Stimulated activated CD8-positive, alpha-beta memory T cell treated with anti-CD3 and anti-CD28 coated beads, Interleukin-15, amount 100 ng/mL, for 4 hours (primary cell): ENCODE measurements at places on chromosomes 16 and 17.

GRCh38 chr17:17129466-17129865 is 76.7 kb downstream of the PLD6 start:
- no peak for DNase-seq

- DNase-seq: no peak
Observed at GRCh38 chr16:67068212-67068753, 39.3 kb downstream of the CBFB start.

DNA sequence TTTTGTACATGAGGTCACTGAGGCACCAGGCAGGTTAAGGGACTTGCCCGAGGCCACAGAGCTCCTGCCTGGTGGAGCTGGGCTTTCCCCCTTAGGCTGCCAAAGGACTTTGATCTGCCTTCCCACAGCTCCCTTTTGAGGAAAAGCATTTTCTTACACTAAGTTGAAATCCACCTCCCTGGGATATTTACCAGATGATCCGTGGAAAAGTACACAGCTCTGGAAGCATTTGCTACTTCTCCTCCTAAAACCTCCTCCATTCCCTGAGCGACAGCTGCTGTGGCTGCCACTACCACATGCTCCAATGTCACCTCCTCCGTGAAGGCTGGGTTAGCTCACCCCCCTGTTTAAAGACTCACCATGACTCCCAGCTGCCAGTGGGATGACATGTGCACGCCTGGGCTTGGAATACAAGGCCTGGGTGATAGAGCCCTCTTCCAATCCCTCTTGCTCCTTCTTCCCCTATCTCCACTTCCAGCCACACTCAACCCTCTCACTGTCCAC is 1.2 kb upstream of the MPRIP start:
- no peak for DNase-seq

DNA sequence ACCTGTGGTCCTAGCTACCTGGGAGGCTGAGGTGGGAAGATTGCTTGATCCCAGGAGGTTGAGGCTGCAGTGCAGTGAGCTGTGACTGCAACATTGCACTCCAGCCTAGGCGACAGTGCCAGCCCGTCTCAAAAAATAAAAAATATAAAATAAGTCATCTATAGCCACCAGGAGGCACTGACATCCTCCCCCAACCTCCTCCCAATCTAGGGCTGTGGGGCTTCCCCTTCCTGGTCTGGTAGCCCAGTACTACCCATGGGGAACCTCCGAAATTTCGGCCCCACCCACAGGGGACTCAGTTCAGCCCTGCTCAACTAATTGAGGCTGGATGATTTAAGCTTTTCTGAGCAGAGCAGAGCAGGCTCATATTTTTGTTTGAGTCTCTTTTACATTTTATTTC is 3.2 kb downstream of the ZSCAN10 start:
- no peak for DNase-seq

DNA sequence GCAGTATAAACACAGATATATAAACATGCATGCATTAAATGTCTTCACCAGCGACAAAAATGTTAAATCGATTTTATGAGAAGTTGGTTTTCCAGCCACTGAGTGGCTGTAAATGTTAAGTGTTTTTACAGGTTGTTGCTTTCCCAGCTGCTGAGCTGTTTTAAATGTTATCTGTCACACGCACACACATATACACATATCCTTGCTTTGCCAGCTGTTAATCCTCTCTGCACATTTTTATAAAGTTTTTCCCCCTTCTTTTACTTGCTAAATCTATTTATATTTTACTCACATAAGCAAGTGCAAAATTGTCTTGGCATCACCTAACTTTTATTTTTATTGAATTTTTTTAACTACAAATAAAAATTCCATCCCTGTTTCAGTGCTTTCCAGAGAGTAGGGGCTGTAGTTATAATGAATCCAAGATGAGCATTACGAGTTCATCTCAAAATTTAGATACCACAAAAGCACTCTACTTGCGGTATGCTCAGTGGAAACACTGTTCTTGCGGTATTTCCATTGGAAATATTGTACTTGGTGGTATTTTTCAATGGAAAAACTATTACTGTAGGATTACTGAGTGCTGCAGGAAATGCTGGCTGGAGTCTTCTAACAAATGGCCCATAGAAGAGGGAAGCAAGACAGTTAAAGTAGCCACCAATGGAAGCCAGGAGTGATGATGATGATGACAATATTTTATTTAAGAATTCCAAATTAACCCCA is 124.9 kb upstream of the KCNJ16 start:
- no peak for DNase-seq

- no peak for DNase-seq
Observed at GRCh38 chr16:3904875-3905274, 24.4 kb upstream of the CREBBP start.

GRCh38 chr17:74671031-74671771 is 41.5 kb downstream of the CD300LF start:
- DNase-seq: peak; percentile 12

GRCh38 chr17:27601069-27601974 is 29.7 kb upstream of the LGALS9 start:
- peak; percentile 74 for DNase-seq

GRCh38 chr17:76125391-76125675 is 15.7 kb downstream of the FOXJ1 start:
- DNase-seq: no peak

- no peak for DNase-seq
Observed at GRCh38 chr17:11302401-11303186, 61.6 kb downstream of the SHISA6 start.

- no peak for DNase-seq
Observed at GRCh38 chr17:46030752-46031151, 31.7 kb downstream of the STH start.

DNA sequence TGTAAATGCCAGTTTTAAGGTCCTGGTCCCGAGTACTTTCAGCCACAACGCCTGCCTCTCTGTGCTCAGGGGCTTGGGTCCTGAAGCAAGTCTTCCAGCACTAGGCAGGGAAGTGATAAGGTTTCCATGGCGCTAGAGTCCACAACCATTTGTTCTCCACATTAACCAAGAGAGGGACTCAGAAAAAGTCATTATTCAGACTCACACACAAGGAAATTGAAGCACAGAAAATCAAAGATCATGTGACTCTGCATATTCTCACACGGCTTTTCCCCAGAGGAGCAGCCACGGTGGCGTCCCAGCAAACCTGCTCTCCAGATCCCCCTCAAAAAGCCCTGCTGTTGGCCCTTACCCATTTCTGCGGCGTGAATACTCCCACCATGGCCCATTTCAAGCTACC is 9.7 kb downstream of the ENPP7 start:
- no peak for DNase-seq

- DNase-seq: no peak
Observed at GRCh38 chr17:51590071-51590656, 329.8 kb downstream of the UTP18 start.

DNA sequence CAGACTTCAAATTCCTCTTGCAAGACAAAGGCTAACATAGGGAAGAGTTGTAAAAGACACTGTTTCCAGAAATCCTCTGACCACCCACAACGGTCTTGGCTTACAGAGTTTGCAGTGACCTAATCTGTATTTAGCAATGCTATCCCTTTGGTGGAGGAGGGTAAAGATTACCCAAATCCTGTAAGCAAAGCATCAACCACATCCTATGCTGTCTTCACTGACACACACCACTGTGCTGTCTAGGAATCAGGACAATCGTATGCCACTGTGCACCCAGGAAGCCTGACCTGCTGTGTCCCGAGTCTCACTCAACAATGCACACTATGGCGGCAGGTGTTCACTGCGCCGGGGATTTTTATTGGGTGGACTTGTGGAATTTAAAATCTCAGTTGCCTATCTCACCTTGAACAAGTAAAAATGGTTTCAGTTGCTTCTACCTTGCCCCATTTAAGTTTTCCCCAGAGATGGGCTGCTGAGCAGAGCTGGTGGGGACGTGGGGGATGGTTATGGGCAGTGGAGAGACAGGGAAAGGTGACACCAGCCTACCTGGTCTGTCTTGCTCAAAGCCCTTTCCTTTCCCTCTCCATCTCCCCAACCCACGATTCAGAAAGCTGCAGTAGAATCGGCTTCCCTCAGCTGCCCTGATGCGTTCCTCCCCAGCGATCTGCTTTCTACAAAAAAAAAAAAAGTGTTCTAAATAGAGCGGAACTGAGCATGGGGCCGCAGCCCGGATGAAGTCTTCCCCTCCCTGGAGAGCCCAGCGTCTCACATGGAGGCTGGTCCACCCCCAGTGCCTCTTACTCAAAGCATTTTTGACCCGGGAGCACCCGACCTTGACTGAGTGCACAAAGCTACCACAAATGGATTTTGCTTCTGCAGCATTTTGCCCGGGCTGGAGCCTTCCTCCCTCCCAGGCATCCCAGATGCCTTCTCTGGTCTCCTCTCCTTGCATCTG is 271.5 kb downstream of the SOX9 start:
- no peak for DNase-seq

DNA sequence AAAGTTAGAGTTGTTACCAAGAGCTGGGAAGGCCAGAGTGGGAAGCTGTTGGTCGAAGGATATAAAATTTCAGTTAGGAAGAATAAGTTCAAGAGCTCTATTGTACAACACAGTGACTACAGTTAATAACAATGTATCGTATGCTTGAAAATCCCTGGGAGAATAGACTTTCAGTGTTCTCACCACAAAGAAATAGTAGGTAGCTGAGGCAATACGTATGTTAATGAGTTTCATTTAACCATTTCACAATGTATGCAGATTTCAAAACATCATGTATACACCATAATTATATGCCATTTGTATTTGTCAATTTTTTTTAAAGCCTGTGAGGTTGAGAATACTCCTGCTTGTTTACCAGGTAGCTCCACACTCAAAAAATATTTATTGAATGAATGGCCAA is 41.5 kb upstream of the MYOCD start:
- DNase-seq: no peak

DNA sequence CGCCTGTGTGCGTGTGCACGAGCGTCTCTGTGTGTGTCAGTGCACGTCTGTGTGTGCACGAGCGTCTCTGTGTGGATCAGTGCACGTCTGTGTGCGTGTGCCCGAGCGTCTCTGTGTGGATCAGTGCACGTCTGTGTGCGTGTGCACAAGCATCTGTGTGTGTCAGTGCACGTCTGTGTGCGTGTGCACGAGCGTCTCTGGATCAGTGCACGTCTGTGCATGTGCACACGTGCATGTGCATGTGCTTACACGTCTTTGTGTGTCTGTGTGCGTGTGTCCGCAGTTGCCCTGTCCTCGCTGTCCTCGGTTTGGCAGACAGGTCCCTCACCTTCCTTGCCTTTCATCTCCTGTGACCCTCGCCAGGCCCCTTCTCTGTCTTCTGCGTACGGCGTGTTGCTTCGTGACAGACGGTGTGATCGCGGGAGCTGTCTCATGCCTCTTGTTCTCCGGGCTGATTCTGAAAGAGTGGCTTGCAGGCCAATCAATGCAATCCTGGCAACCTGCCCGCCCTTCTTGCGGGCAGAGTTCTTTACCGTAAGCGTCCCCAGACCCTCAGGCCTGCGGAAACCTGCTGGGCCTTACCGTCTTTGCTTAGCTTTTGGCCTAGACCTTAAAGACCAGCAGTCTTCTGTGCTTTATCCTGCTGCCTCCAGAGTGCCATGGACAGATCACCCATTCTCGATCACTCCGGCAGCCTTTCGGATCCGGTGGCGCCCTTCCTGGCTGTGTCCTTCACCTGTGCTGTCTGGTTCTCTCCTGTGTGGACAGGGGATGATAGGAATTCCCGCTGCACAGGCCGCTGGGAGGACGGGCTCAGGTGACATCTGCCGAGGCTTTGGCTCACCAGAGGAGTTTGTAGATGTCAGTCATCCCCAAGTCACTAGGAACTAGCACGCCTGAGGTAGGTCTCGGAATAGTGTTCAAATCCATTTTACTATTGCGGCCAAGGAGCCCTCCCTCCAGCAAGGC is 18.5 kb downstream of the MLYCD start:
- no peak for DNase-seq

GRCh38 chr16:31711344-31711845 is 162.2 kb upstream of the ZNF267 start:
- DNase-seq: no peak

GRCh38 chr16:53453928-53454327 is 19.7 kb downstream of the RBL2 start:
- no peak for DNase-seq

DNA sequence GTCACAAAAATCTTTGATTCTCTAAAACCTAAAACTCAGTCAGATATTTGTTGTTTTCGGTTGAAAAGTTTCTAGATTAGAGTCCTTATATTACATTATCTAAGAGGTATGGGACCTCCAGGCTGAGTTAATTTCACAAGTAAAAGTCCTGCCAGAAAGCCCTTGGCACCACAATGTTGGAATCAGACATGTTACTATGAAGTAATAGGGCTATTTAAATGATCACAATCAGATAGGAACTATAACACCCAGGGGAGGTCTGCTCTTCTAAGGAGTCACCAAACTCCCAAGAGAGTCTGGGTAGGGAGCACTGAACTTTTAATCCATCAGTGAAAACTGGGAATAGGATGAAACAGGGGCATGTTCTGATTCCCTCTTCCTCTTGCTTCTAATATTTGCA is 54.2 kb downstream of the WIPI1 start:
- no peak for DNase-seq

- no peak for DNase-seq
Observed at GRCh38 chr16:85261657-85262557, 149.6 kb upstream of the CIBAR2 start.

- no peak for DNase-seq
Observed at GRCh38 chr16:84254062-84254461, 14.2 kb upstream of the KCNG4 start.

- no peak for DNase-seq
Observed at GRCh38 chr17:53792997-53793396, 29.7 kb upstream of the KIF2B start.

- no peak for DNase-seq
Observed at GRCh38 chr17:43020789-43021740, 1.1 kb downstream of the VAT1 start.

- DNase-seq: no peak
Observed at GRCh38 chr16:84109598-84110335, 7.0 kb downstream of the MBTPS1 start.

DNA sequence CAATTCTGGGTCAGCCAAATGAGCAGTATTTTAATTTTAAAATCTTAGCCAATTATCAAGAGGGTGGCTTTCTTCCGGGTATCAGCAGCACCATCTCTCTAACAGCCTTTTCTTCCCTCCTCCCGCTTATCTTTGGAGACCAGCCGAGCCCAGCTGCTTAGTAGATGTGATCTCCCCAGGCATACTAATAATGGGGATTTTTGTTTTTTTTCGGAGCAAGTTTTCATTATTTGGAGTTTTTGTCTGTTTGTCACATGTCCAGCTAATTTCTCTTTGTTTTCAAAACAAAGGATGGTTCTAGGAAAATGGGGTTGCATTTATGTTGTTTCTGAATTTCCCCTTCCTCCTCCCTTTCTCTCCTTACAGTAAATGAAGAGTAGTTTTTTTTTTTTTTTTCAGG is 170.5 kb upstream of the MPHOSPH6 start:
- DNase-seq: no peak
